EL (cell line): ENCODE measurements at places on chromosomes 6 and 20.

GRCh38 chr20:36572701-36573102, 695 bp upstream of the TGIF2 start:
- peak; percentile 55 for DNase-seq

GRCh38 chr20:48789781-48790472, 37.9 kb downstream of the PREX1 start:
- no peak for DNase-seq

DNA sequence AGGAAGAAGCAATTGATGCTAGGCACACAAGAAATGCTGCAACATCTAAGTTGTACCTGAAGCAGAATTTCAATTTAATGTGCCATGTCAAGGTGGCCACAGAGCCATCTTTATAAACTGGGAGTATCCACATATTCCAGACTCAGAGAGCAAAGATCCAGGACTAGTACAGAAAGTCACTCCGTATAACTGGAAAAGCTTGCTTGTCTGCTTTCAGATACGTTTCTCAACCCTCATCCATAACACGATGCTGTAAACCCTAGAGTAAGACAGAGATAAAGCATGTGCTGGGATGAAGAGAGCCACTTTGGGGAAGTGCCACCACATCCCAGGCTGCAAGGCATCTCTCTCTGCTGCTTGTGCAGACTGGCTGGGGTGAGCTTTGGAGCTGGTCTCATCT, 134.7 kb downstream of the PACRG start:
- no peak for DNase-seq

DNA sequence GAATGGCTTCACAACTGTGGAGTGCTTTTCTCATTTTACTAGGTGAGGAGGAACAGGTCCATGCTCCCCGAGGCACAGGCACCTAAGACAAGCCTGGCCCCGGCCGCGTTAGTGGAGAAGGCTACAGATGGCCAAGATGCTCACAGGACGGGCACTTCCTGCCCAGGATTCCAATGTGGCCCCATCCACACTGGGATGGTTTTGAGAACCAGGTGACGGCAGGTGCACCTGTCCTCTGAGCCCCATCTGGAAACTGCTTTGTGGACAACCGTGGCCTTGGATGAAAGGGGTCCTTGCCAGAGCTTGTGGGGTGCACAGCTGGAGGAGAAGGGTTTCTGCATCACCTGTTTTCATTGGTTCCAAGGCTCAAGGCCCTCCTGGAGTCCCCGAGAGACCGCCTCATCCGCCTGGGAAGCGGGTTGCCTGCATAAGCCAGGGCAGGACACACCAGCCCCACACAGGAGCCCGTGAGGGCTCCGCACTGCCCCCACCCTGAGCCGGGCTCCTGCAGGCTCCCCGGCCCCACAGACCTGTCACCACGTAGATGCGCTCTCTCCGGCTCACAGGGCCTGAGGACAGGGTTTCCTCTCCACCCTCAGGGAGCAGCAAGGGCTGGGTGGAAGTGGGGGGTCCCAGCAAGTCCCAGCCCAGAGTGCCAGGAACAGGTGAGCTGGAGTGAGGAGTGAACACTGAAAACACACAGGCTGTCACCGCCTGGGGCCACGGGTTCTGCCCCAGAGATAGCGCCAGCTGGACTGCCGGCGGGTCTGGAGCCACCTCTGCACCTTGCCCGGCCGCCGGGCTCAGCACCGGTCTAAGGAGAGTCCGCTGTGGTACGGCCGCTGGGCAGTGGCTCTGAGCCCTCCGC, 18.3 kb downstream of the NTSR1 start:
- DNase-seq: no peak

- peak; percentile 82 for DNase-seq
Observed at GRCh38 chr20:46215913-46216707, 92.2 kb downstream of the CDH22 start.

DNA sequence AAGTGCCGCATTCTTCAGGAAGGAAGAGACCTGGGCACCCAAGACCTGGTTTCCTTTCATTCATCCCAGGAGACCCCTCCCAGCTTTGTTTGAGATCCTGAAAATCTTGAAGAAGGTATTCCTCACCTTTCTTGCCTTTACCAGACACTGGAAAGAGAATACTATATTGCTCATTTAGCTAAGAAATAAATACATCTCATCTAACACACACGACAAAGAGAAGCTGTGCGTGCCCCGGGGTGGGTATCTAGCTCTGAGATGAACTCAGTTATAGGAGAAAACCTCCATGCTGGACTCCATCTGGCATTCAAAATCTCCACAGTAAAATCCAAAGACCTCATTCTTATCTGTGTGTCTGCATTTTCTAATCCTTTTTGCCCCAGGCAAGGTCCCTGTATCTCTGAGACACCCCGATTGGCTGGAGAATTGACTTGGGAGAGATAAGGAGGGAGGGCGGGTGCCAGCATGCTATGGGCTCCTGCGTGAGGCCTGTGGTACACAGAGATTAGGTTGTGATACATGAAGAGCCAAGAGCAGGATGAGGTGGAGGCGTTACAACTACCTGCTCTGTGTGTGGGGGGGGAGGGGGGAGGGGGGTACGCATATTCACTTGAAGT, 4.8 kb downstream of the MUC21 start:
- no peak for DNase-seq

GRCh38 chr6:81366972-81367371, 385.5 kb downstream of the TENT5A start:
- DNase-seq: no peak

DNA sequence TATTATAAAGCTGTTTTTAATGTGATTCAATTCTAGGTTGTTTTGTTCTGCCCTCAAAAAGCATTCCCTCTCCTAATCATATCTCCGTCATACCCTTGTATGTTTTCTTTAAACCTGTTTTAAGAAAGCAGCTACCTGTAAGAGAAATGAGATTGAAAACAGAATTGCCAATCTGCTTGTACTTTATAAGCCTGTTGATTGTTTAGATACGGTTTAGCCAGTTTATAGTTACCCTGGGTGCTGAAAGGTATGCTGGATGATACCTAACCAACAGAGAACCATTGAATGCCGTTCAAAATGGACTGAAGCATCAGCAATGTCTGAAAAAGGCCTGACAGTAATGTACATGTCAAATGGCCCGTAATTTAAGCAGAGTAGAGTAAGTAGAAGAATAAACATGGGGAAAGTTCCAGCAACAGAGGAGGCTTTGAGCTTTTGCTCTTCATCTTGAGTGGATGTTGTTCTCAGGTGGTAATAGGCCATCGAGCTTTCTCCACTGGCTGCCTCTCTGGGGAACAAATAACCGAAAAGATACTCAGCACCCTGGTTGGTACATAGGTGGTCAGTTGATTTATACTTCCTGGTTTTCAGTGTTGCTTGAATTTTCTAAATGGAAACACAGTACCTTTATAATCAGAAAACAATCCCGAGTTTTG, 27.5 kb downstream of the PTPN1 start:
- DNase-seq: no peak
